ENCODE measurements at places on chromosomes 4 and X.

GRCh38 chrX:45435481-45435880 is 234.8 kb upstream of the DIPK2B start:
- H3K4me1 ChIP-seq: no peaks in the 10 kb centered on the region
- no peak for DNase-seq
- H3K27ac ChIP-seq: no peak overlapping the region

- H3K4me1 ChIP-seq: no peaks in the 10 kb centered on the region
- no peaks in the 10 kb centered on the region for H3K27me3 ChIP-seq
- no peaks in the 10 kb centered on the region for H3K36me3 ChIP-seq
- DNase-seq: no peak
- H3K27ac ChIP-seq: no peak overlapping the region
- H3K4me3 ChIP-seq: no peak overlapping the region
These were observed 399.6 kb upstream of the RPS6KA3 start for GRCh38 chrX:20666331-20666730.

- H3K4me3 ChIP-seq: no peak overlapping the region
- no peak overlapping the region for H3K27ac ChIP-seq
- no peaks in the 10 kb centered on the region for H3K36me3 ChIP-seq
- H3K27me3 ChIP-seq: no peaks in the 10 kb centered on the region
- DNase-seq: no peak
These were observed 275.1 kb downstream of the GPM6A start for GRCh38 chr4:175536852-175537453.

GRCh38 chr4:17962171-17962570 is 59.4 kb downstream of the LCORL start:
- H3K4me3 ChIP-seq: no peak overlapping the region
- H3K4me1 ChIP-seq: no peaks in the 10 kb centered on the region
- DNase-seq: no peak
- H3K36me3 ChIP-seq: peaks cover 34% of the 10 kb centered on the region

GRCh38 chr4:187961171-187961570 is 34.4 kb upstream of the ZFP42 start:
- no peak for DNase-seq
- no peak overlapping the region for H3K27ac ChIP-seq
- no peak overlapping the region for H3K4me3 ChIP-seq
- H3K27me3 ChIP-seq: no peaks in the 10 kb centered on the region
- H3K4me1 ChIP-seq: no peaks in the 10 kb centered on the region
